Thyroid gland (tissue), 4 donors: ENCODE measurements at places on chromosomes 3 and 15.

DNA sequence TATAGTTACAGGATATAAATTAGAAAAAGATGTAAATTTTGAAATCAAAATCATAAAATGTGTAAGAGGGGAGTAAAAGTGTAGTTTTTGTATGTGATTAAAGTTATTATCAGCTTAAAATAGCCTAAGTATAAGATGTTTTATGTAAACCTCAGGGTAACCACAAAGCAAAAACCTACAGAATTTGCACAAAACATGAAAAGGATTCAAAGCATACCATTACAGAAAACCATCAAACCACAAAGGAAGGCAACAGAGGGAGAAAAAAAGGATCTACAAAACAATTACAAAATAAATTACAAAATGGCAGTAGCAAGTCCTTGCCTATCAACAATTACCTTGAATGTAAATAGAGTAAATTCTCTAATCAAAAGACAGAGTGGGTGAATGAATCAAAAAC is 36.7 kb upstream of the MYLK start:
- no peak for DNase-seq

DNA sequence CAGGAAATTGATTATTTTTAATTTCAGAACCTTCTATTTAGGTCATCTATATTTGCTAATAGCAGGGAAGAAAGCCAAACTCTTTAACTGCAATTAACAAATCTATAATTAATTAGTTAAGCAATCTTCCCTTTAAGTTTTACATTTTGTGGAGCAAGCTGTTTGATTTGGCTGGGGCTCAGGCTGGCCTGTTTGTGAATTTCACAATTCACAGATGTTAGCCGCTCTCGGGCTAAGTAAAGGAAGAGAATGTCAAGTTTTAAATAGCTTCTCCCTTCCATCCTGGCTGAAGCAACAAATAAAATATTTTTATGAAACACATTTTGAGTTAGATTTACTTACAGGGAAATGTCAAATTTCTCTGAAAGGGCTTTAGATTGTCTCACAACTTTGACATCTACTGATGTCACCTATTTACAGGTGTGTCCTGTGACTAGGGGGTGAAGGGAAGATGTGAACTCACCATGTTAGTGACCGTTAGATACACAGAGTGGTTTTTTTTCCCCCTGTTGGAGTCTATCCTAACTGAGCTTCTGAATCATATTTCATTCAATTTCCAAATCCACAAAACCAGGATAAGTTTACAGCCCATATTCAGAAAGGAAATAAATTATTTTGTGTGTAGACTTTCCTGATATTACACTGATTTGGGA is 1.3 kb upstream of the TP63 start:
- peak; percentile 5 for DNase-seq

DNA sequence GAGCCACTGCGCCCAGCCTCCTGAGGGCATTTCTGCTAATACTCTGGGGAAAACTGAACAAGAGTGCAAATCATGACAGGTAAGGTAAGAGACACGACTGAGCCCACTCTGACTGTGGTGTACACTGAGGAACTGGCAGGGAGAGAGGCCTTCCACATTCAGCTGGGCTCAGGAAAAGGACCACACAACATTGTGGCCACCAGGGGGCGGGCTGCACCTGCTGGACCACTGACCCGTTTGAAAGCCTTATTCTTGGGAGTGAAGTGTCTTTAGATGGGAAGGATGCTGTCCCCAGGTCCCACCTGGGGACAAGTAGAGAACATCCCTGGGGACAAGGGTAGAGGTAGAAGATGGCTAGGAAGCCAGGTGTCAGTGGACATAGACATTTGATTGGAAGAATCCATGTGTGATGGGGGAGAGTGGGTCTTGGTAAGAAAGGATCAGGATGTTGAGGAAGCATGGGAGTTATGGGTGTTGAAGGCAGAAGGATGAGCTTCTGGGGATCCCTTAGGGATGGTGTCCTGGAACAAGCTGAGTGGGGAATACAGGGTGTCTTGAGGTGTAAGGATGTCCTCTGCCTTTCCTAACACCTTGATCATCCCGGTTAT is 6.2 kb upstream of the CTDSPL start:
- peak; percentile 85 for DNase-seq

GRCh38 chr3:45608885-45609284 is 14.3 kb downstream of the LIMD1 start:
- DNase-seq: no peak

GRCh38 chr3:116524453-116525210 is 79.3 kb upstream of the LSAMP start:
- DNase-seq: no peak

DNA sequence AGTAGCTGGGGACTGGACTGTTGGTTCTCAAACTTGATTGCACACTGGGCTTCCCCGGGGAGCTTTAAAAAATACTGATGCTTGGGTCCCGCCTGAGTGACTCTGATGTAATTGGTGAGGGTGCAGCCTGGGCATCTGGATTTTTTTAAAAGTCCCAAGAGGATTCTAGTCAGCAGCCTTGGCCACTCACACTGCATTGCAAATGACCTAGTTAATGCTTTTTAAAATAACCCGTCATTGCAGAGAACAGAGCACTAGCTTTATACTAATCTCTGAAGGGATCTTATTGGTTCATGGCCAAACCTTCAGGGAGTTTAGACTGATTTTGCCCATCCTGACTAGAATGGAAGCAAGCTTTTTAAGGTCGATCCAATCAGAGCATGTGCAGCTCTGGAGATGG is 310.6 kb upstream of the PROK2 start:
- no peak for DNase-seq

DNA sequence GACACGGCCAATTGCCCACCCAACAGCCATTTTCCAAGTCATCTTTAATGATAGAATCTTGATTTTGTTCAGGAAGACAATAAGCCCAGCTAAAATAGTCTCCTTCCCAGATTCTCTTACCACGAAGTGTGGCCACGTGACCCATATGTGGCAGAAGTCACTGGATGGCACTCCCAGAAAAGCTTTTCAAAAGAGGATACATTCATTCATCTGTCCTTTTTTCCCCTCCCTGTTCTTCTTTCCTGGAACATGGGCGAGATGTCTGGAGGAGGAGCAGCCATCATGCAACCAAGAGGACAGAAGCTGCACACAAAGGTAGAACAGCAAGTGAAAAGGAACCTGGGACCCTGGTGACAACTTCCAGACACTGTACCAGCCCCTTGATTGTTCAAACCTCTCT is 174.7 kb downstream of the UACA start:
- DNase-seq: no peak

GRCh38 chr3:36543276-36543997 is 163.1 kb downstream of the STAC start:
- DNase-seq: no peak

GRCh38 chr15:39200586-39200985 is 380.3 kb upstream of the THBS1 start:
- no peak for DNase-seq

- peak; percentile 18 for DNase-seq
Measured at GRCh38 chr3:107235928-107236315, 141.3 kb upstream of the CCDC54 start.

DNA sequence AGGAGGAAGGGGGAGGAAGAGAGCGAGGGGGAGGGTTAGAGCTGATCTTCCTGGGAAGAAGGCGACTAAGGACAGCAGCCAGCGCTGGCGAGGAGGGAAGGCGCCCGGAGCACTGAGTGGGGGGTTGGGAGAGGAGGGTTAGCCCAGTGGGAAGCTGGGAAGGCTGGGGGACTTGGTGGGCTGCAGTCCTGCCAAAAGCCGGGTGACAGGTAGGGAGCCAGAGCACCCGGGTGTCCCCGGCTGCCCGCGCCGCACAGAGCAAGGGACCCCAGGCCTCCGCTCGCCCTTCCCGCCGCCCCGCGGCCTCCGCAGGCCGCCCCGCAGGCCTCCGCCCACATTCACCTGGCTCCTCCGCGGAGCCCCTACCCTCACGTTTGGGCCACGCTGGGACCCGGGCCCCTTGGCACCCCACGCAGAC is 448 bp downstream of the SLC12A8 start:
- peak; percentile 53 for DNase-seq

DNA sequence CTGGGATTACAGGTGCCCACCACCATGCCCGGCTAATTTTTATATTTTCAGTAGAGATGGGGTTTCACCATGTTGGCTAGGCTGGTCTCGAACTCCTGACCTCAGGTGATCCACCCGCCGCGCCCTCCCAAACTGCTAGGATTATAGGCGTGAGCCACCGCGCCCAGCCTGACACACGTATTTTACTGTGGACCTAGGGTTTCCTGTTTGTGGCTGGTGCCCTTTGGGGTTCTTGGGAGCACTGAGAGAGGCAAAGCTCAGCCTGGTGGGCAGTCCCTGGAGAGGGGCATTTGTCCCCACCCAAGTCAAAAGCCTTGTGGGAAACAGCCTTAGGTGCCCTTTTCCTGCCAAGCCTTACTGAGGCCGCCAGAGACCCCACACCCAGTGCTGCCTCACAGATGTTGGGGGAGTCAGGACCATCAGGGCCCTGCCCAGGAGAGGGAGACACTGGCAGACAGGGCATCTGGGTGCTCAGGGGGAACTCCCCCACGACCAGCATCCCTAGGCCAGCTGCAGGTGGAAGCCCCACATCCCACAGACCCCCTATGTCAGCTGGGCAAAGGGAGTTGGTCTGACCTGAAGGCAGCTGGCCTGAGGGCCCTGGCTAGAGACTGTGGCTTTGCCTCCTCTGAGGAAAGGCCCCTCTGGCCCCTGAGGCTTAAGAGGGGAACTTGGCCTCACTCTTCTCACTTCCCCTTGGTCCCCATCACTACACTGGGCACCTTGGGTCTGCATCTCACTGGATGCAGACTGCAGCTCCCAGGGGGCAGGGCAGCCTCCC is 35.1 kb downstream of the DNAH1 start:
- DNase-seq: no peak

DNA sequence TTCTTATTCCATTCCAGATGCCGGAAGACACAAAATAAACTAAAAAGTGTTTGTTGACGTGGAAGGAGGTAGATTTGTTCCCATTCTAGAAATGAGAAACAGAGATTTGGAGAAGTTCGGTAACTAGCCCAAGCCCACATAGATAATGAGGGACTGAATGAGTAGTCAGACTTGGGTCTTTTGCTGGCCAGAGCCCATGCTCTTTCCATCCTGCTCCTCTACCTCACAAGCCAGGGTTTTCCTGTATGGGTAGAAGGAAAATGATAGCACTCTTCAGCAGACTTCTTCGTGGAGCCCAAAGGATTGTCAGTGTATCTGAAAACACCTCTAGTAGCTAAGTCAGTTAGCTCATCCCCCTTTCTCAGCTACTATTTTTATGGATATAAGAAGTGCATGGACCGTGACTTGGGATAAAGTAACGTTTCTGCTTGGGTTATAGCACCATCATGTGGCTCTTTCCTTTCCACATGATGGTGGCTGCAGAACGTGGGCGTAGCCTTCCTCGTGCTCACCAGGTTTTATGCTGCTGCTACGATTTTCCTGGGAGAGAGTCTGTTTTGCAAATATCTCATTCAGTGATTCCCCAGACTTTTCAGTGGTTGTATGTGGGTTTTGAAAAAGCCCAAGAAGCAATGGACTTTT is 84.6 kb downstream of the DGKG start:
- peak; percentile 17 for DNase-seq

- DNase-seq: no peak
Measured at GRCh38 chr3:177340243-177340830, 143.1 kb upstream of the TBL1XR1 start.

GRCh38 chr15:60073466-60073840 is 69.3 kb downstream of the FOXB1 start:
- DNase-seq: no peak

- DNase-seq: no peak
Measured at GRCh38 chr3:34056181-34056910, 257.9 kb downstream of the PDCD6IP start.

- DNase-seq: no peak
Measured at GRCh38 chr15:22974745-22975144, 5.4 kb downstream of the CYFIP1 start.

GRCh38 chr15:65333856-65334255 is 29.4 kb downstream of the RNU5B-1 start:
- DNase-seq: no peak

GRCh38 chr3:12751571-12751970 is 7.5 kb downstream of the TMEM40 start:
- no peak for DNase-seq

GRCh38 chr15:46496491-46497115 is 861.8 kb downstream of the SQOR start:
- no peak for DNase-seq

DNA sequence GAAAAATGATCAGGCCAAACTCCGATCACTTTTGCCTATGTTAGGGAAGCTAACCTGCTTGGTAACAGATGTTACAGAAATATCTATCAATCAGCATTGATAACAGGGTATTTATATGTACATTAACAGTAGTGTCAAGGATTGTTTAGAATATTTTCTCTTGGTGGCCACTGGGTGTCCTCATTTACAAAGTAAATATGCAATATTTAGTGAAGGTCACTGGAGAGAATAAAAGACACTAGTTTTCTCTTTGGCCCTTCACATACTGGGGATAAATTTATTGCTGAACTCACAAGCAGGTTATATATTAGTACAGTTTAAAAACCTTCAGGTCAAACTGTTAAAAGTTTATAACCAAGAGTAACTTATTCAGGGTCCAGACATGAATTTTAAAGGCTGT is 69.0 kb downstream of the TIGIT start:
- DNase-seq: no peak

GRCh38 chr3:184808021-184808420 is 3.9 kb upstream of the VPS8 start:
- DNase-seq: no peak

- peak; percentile 80 for DNase-seq
Measured at GRCh38 chr3:125116311-125117080, 60.7 kb upstream of the HEG1 start.

GRCh38 chr3:5270666-5271371 is 83.3 kb downstream of the EDEM1 start:
- DNase-seq: no peak

- no peak for DNase-seq
Measured at GRCh38 chr3:161793194-161793930, 296.8 kb downstream of the OTOL1 start.

DNA sequence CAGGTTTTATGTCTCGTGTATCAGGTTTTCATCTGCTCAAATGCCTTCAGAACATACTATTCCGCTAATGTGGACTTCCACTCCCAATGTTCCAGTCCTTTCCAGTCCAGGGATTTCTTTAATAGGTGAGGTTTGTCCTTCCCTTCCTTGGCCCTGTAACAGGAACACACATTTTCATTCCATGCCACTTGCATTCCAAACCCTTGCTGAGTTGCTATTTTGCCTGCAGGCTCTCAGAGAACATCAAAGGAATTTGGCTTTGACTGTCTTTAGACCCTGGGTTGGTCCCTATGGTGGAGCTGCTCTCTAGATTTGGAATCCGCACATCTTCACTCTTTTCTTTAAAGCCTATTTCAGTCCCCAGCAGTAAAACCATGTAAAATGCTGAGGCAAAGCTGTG is 12.3 kb upstream of the ALCAM start:
- no peak for DNase-seq

DNA sequence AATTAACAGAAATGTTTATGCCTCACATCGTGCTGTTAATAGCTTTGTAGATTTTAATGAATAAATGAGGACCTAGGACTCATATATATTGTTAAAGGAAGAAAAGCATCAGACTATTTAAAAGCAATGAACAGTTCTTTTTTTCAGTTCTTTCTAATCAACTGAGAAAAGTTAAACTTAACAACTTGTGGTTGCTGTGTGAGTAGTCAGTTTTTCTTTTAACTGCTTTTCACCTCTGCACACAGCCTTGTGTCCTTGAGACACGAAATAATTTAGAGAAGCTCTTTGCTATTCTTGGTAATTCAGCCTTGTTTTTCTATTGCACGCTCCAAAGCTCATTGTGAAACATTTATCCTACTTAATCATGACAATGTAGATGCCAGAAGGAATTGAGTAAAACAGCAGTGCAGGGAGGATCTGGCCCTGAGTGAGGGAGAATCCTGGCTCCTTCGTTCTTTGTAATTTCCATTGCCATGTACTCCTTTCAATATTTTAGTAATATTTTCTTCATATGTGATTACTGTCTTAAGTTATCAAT is 499.0 kb downstream of the PYDC2 start:
- DNase-seq: no peak

- DNase-seq: no peak
Measured at GRCh38 chr3:11717768-11718636, 74.3 kb upstream of the VGLL4 start.
